ENCODE measurements at places on chromosomes 6 and 20.

DNA sequence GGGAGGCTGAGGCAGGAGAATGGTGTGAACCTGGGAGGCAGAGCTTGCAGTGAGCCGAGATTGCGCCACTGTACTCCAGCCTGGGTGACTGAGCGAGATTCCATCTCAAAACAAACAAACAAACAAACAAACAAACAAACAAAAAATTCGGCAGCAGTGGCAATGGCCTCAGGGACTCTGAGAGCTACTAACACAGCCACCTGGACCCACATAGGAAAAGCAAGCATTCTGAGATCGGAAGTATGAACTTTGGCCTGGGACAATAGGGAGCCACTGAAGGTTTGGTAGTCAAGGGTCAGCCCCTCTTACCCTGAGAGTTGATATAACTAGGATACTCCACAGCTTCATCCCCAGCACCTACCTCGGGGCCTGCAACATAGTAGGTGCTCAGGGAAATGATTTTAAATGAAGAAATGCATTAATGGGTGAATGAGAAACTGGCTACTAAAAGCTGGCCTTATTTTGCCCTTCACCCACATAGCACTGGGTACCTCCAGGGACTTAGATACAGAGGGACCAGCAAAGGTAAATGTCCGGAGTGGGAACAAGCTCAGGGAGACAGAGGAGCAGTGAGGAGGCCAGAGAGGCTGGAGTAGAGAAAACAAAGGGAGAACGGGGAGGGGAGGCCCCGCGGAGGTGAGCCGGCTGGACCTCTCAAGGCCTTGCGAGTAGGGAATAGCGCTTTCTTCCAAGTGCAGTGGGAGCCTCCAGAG lies 46.6 kb upstream of the PTGIS start:
- no peak for DNase-seq

GRCh38 chr6:25219216-25219916 lies 59.8 kb upstream of the CARMIL1 start:
- DNase-seq: no peak

- DNase-seq: no peak
Observed at GRCh38 chr6:41199552-41200246, 1.2 kb downstream of the TREML2 start.

- no peak for DNase-seq
Observed at GRCh38 chr6:3119040-3119723, 671 bp downstream of the BPHL start.

DNA sequence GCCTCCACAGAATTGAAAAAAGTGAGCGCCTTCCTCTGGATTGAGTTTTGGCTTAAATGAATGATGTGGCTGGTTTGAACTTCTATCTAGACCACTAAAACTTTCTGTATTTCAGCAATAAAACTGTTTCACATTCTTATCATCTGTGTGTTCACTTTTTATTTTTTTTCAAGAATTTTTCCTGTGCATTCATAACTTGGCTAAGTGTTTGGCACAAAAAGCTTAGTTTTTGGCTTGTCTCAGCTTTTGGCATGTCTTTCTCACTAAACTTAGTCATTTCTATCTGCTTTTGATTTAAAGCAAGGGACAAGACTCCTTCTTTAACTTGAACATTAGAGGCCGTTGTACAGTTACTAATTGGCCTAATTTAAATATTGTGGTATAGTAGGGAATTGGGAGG lies 1015.1 kb downstream of the EPHA7 start:
- no peak for DNase-seq

DNA sequence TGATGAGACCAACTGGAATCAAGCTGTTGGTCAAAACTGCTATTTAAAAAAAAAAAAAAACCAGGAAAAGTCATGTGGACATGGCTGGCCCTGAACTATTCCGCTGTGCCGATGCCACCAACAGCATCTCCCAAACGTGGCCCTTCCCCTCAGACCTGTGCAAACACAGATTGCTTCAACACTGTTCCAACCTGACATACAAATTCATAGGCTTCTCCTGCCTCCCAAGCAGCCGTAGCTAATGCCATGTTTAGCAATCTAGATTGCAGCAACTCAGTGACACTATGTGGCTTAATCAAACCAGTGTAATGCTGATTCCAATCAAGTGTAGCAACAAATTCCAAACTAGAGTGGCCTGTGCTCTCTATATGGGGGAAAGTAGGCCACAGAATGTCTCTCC lies 16.2 kb downstream of the PRKN start:
- DNase-seq: no peak
